Erythroblast (primary cell): ENCODE measurements at places on chromosomes 12 and 14.

DNA sequence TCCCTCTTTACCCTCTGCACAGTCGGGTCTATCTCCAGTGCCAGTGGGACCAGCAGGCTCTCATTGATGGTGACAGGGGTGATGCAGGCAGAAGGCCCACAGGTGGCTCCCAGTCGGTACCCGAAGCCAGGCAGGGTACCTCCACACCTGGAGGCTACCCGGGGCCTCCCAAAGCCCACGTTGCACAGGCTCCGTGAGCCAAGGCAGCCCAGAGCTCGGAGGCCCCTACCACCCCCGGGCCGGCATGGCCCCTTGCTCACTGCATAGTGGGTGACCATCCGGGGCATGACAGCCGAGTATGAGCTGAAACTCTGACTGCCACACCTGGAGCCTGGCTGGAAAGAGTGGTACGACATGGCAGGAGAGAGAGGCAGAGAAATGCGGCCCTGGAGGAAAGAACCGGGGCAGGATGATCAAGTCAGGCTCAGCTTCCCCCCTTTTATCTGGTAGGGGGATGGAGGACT lies at the start of gene KRT82:
Gene KRT82 (minus strand): TSS at position 414 of the 464 bp plus-strand sequence. CDS start 58 bp downstream, at position 356.
- DNase-seq: no peak

GRCh38 chr12:70096759-70097410 lies 146.3 kb upstream of the CNOT2 start:
- no peak for DNase-seq

DNA sequence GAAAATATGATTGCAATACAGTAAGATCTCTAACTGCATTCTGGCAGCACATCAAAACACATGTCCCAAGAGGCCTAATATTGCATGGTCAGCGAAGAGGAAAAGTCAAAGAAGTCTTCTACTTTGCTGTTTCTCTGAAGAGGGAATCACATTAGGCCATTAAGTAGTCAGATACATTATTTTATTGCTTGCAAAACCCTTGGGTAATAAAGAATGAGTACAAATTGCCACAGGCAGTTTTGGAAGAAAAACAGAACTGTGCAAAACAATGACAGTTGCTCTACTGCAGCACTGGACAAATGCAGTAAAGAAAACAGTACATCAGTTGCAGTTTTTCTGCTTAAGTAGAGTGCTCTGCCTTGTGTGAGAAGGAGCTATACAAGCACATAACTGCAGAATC lies 211.9 kb downstream of the MED13L start:
- no peak for DNase-seq

DNA sequence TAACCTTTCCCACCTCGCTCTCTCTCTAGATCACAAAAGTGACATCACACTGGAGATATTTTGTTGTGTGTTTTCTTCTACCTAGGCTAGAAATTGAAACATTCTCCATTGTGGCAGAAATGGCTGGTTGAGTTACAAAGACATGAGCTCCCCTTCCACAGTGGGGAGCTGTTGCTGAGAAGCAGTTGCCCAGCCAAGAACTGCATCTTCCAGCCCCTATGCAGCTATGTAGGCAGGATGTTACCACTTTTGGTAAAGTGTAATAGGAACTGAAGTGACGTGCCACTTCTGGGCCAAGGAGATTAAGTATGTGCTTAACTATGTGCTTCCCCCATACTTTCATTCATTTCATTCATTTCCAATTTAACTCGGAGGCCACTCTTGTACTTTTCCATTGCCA lies 138.7 kb upstream of the E2F7 start:
- no peak for DNase-seq

- DNase-seq: peak; percentile 46
Measured at GRCh38 chr12:51082561-51083125, 753 bp downstream of the CSRNP2 start.

DNA sequence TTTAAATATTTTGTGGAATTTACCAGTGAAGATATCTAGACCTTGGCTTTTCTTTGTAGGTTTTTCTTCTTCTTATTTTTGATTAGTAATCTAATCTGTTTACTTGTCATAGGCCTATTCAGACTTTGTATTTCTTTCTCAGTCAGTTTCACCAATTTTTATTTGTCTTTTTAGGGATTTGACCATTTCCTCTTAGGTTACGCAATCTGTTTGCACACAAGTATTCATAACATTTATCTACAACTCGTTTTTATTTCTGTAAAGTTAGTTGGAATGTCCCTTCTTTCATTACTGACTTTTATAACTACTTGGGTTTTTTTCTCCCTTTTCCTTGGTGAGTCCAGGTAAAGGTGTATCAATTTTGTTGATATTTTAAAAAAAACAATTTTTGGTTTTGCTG lies 545.7 kb downstream of the AACS start:
- DNase-seq: no peak

GRCh38 chr14:57530571-57530970 lies 36.9 kb upstream of the CCDC198 start:
- DNase-seq: no peak

- DNase-seq: no peak
Measured at GRCh38 chr14:55239320-55239719, 31.9 kb upstream of the FBXO34 start.

DNA sequence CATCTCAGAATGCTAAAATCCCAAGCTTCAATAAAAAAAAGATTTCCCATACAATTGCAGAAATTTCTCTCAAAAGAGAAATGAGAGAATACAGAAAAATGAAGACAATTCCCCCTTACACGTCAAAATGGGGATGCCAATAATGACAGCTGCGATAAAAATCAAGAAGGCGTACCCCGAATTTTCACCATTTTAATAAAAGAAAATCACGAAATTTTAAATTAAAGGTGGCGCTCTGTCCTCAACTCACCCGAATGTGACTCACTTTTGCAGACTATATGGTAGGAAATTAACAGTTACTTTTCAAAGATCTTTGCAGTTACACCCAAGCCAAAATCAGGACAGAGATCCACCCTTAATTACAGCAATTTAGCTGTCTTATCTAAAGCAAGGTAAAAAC lies 2.1 kb downstream of the ATP2B1 start:
- DNase-seq: no peak

- DNase-seq: no peak
Measured at GRCh38 chr14:70902184-70902583, 5.1 kb upstream of the PCNX1 start.

DNA sequence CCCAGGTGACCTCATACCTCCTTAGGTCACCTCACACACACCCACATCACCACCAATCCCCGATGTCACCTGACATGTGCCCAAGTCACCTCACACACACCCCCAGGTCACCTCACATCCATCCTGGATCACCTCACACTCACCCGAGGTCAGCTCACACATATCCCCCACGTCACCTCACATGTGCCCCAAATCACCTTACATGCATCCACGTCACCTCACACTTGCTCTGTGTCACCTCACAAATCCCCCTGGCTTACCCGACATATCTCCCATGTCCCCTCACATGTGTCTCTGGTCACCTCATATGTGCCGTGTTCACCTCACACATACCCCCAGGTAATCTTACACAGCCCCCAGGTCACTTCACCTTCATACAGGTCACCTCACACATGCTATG lies 864.6 kb downstream of the TMEM121 start:
- no peak for DNase-seq

- no peak for DNase-seq
Measured at GRCh38 chr12:128820723-128821432, 2.9 kb downstream of the SLC15A4 start.

GRCh38 chr12:110600254-110600653 lies 13.7 kb upstream of the TCTN1 start:
- peak; percentile 67 for DNase-seq

- DNase-seq: no peak
Measured at GRCh38 chr14:101473045-101473729, 88.1 kb upstream of the DIO3 start.

DNA sequence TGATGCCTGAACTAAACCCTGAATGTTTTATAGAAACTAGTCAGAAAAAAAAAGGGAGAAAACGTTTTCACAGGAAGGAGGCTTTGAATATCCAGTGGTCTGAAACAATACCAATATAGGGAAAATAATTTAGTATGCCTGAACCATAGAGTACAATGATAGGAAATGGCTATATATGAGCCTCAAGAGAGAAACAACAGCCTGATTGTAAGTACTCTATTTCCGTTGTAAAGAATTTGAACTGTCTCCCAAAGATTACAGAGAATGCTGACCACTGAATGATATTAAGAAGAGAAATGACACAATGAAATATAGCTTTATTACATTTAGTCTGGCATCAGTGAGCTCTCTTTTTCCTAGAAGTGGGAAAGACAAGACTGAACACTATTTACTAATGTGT lies 5.5 kb upstream of the GABARAPL1 start:
- no peak for DNase-seq
